Activated CD4-positive, alpha-beta T cell treated with anti-CD3 and anti-CD28 coated beads, Interleukin-2, amount 10 ng/mL, durations not matched to agents 7 days and 5 days (primary cell): ENCODE measurements at places on chromosomes 12 and 14. TPM values are rescaled to one million over a fixed set of nuclear protein-coding genes. Genes with fewer than 3 reads are reported as not detected.

- no peak for DNase-seq
These were observed 39.3 kb upstream of the ABCC9 start for GRCh38 chr12:21980544-21980943.

DNA sequence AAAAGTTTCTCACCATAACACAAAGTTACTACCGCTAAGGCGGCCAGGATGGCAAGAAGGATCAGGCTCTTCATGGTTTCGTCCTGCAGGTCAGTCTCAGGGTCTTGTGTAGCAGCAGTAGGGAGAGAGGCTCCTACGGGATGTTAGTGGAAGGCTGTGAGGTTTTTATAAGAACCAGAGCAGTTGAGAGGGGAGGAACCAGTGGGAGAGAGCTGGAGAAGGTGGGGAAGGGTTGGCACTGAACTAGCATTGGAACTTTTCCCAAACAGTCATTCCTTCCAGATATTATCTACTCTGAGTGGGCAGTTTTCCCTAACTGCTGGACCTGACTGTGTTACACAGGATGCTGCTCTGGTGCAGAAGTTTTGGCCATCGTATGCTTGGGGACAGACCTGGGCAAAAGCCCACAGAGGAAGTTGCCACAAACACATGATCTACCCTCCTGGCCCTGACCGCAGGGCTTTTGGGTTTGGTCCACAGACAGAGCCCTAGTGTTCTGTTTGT, at the start of gene MGP:
TSS of gene MGP (minus strand) at position 137 of the 504 bp plus-strand sequence. CDS start at position 74, 63 bp downstream.
- DNase-seq: no peak

GRCh38 chr12:15453613-15454012, 131.3 kb downstream of the PTPRO start:
- no peak for DNase-seq

- DNase-seq: no peak
These were observed 483.7 kb downstream of the FLRT2 start for GRCh38 chr14:86013641-86014040.

DNA sequence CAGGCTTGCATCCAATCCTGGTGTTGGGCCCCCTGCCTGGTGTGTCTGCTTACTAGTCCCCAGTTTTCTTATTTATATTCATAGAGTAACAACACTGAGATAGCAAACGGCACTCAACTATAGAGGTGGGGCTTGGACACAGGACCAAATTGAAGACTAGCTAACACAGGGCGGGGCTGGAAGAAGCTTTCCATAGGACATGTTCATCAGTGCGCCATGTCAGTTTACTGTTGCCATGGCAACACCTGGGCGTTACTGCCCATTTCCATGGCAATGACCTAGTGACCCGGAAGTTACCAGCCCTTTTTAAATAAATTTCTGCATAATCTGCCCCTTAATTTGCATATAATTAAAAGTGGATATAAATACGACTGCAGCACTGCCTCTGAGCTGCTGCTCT, 275.5 kb upstream of the TMEM132C start:
- DNase-seq: no peak

- DNase-seq: peak; percentile 34
These were observed 18.8 kb downstream of the SOCS2 start for GRCh38 chr12:93591137-93591868.

- no peak for DNase-seq
These were observed 87.1 kb downstream of the GCH1 start for GRCh38 chr14:54815515-54815914.

DNA sequence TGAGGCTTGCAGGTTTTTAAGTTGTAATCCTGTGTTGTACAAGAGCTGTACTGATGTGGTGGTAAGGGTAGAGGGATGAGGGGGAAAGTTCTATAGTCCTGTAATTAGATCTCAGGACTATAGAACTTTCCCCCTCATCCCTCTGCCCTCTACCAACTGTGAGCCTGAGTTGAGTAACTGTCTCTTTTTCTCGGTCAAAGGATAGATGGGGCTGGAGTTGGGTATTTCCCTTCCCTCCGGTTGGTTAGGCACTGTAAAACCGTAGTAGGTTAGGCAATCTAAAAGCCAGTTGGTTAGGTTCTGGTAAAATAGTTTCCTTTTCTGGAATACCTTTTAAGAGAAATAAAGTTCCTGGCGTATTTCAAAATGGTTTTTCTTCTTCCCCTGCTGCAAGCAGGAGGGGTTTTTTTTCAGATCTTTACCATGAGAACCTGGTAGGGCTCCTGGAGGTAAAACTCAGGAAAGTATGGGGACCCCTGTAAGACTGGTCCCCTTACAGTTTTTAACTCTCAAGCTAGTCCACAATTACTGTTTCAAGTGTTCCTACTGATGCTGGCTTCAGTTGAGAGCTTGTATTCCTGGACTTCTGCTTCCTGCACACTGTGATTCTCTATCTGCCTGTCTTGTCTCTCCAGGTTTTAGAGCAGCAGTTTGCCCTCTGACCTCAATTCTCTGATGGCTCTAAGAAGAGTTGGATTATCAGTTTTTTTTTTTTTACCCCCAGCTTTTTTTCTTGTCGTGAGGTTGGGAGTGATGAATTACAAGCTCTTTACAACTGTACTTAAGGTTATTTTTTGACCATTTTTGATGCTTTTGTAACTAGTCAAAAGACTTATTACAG, 58.7 kb downstream of the FUT8 start:
- no peak for DNase-seq

DNA sequence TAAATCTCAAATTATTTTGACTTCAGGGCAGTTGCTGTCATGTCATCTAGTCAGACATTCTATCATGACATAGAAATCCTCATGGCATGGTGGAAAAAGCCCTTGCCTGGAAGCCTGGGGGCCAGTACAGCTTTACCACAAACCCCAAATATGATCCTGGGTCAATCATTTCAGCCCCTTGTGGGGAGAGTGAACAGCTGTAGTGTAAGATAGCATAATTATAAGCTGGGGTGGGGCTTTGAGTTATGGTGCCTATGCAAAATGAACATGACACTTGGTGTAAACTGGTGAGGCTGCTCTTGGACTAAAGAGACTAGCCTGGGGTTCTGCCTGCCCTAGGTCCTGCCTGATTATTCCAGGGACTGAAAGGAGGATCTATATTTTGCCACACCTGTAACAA, 207.7 kb upstream of the DDHD1 start:
- DNase-seq: no peak

- DNase-seq: no peak
These were observed 788.6 kb upstream of the NOVA1 start for GRCh38 chr14:27386391-27386790.

DNA sequence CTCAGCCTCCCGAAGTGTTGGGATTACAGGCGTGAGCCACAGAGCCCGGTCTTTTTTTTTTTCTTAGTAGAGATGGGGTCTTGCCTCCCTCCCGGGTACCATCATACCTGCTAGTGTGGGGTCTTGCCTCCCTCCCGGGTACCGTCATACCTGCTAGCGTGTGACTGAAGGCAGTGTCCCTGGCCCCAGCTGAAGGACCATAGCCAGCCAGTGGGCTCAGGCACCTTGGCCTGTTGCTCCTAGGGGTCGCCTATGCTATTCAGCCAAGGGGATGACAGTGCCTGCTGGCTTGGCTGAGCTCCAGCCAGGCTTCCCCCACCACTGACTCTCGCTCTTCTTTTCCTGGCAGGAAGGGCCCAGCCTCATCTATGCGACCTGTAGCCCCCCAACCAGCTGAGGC, 10.5 kb upstream of the BLTP3B start:
- no peak for DNase-seq

GPR162 gene
- 0.29 TPM for total RNA-seq

MMP14 gene
- total RNA-seq: 1.8 TPM

KCNC2 gene
- total RNA-seq: not detected

TCL1B gene
- total RNA-seq: not detected

SLC17A8 gene
- not detected for total RNA-seq

NTN4 gene
- 0.40 TPM for total RNA-seq
